Cardiac muscle cell (in vitro differentiated cells and primary cell): ENCODE measurements at places on chromosomes 6 and 20.

GRCh38 chr6:6803180-6803977 lies 214.9 kb downstream of the LY86 start:
- no peak for DNase-seq

GRCh38 chr6:165987483-165988301 lies 180.0 kb downstream of the TBXT start:
- DNase-seq, result peak; percentile 71

GRCh38 chr20:58740356-58741308 lies 48.0 kb downstream of the NPEPL1 start:
- no peak for DNase-seq

GRCh38 chr6:79613912-79614311 lies 17.2 kb upstream of the SH3BGRL2 start:
- DNase-seq, result no peak

GRCh38 chr6:161227004-161227960 lies 46.6 kb downstream of the AGPAT4 start:
- no peak for DNase-seq

- DNase-seq, result no peak
These were observed 36.1 kb downstream of the FASTKD5 start for GRCh38 chr20:3123542-3123941.

DNA sequence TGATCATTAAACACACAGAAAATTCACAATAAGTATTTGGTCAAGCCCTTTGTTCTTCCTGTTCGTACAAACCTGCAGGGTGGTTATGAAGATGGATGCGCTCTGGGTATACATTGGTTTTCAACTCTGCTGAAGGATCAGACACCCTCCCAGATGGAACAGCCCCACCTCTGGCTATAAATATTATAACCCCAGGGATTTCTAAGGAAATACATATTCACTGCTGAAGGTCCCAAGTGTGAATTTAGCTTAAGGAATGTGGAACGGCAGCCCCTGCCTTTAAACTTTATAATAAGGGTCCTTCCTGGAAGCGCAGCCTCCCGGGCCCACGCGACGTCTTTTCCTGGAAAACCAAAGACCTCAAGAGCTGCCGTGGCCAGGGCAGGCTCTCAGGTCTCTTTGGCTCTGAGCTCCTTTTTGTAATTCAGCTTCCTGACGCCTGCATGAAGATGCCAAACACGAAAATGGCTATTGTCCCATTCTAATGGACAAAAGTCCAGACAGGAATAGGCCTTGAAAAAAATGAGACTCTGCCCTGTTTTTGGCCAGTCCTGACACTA lies 172.4 kb upstream of the SSTR4 start:
- DNase-seq, result no peak

GRCh38 chr20:49924247-49924646 lies 8.9 kb upstream of the SPATA2 start:
- DNase-seq, result no peak

DNA sequence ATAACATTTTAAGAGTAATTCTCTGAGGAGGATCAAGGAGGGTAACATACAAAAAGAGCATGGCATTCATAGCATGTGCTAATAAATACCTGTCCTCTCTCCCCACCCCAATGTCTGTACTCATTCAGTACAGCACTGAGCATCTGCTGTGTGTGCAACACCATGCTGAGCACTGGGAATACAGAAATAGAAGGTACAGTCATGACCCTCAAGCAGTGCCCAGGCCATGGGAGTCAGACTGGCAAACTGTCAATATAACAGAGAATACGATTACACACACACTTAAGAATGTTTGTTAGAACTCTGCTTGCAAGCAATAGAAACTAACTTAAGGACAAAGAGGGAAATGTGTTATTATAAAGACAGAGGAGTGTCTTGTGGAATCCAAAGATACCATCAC lies 24.7 kb upstream of the ZFAND3 start:
- DNase-seq, result no peak

- DNase-seq, result peak; percentile 6
These were observed 945.9 kb upstream of the CITED2 start for GRCh38 chr6:140320081-140321080.

- DNase-seq, result no peak
These were observed 13.8 kb downstream of the SYTL3 start for GRCh38 chr6:158663625-158664165.

GRCh38 chr20:61937963-61938838 lies 127.5 kb downstream of the TAF4 start:
- no peak for DNase-seq

DNA sequence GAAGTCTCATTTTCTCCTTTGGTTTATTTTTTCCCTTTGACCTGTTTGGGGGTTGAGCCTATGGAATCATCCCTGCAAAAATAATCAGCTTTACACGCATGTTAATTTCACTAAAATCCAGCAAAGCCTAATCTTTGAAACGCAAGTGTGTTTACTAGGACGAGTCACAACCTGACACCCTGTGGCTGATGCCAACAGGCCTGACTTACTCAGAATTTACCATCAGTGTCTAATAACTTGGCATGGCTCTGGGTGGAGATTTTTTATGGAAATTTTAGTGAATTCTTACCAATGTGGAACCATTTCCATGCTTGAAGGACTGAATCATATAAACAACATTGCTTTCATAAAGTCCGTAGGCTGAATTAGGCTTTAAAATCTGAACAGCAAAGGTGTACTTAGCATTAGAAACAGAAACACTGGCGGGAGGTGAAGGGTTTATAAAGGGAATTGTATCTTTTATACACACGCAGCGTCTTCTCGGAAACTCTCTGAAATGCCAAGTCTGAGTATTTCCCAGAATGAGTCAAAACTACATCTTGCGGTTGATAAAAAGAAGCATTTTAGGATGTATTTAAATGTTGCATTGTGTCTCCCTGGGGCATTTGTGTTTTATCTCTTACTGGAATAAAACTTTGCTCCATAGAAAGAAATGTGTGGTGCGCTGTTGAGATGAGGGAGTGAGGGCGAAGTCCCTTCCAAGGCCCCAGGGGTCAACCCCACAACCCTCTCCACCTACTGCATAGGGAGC lies 81.2 kb downstream of the DACT2 start:
- peak; percentile 80 for DNase-seq

DNA sequence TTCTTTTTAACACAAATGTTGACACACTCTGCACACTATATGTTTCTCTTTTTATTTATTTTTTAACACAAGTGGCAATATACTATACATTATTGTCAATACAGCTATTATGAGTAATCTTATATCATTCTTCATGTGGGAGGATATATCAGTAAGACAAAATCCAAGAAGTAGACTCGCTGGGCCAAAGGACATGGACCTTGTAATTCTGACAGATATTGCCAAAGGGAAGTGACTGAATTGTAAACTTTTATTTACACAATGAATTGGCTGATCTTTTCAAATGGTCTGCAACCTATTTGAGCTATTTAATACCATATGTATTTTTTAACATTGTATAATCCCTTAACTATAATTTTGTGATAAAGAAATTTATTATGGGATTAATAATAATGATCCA lies 56.0 kb downstream of the CCDC170 start:
- DNase-seq, result no peak

GRCh38 chr6:149615805-149616204 lies 32.7 kb downstream of the KATNA1 start:
- DNase-seq, result peak; percentile 75

DNA sequence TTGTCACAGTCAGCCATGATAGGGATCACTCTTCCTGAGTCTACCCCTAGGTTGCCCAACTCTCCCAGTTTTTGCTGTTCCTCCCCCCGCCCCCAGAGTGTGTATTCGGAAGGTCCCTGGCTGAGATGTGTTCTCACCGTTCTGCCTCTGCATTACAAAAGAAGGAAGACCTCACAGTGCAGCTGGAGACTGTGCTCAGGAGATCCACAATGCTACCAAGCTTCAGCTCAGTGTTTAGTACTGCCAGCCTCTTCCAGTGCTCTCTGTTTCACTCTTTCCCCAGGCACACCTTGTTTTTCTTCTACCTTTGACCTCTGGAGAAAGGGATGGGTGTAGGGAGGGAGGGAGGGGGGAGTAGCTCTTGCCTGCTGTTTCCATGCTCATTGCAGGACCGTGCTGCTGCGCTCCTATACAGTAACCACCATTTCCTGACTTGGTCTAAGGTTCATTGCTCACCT lies 13.4 kb upstream of the MOCS1 start:
- no peak for DNase-seq

GRCh38 chr6:134436950-134437349 lies 119.0 kb upstream of the SGK1 start:
- DNase-seq, result no peak

DNA sequence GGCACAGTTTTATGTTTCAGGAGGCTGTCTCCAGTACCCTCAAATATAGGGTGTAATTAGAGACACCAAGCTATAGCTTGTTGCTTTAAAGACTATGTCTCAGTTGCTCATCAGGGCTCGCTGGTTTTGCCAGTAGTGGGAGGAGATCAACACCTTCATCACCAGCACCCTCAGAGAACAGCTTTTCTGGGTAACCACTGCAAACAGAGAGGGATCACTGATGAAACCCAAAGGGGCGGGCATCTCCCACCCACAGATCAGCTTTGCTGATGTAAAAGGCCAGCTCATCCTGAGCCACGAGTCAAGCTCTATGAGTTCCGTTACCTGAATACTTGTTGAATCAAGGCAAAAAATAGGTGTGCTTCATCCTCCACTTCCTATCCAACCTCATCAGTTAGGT lies 187.7 kb downstream of the AIG1 start:
- no peak for DNase-seq

- no peak for DNase-seq
These were observed 327.9 kb upstream of the MARCKS start for GRCh38 chr6:113529196-113529595.

DNA sequence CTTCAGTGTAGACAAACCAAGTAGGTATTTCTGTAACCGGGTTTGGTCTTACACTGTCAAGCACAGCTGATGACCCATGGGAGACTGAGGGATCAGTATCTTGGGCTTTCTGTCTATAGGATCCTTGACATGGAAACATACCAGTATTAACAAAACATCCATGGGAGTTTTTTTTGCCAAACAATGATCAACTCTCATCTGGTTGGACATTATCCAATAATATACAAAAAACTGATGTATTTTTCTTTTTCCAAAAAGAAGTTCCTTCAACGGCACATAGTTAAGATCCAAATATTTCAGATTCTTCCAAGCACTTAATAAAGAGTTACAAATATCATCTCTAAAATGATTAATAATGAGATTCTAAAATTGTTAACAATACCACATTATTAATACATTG lies 459.9 kb downstream of the PRKN start:
- DNase-seq, result no peak

DNA sequence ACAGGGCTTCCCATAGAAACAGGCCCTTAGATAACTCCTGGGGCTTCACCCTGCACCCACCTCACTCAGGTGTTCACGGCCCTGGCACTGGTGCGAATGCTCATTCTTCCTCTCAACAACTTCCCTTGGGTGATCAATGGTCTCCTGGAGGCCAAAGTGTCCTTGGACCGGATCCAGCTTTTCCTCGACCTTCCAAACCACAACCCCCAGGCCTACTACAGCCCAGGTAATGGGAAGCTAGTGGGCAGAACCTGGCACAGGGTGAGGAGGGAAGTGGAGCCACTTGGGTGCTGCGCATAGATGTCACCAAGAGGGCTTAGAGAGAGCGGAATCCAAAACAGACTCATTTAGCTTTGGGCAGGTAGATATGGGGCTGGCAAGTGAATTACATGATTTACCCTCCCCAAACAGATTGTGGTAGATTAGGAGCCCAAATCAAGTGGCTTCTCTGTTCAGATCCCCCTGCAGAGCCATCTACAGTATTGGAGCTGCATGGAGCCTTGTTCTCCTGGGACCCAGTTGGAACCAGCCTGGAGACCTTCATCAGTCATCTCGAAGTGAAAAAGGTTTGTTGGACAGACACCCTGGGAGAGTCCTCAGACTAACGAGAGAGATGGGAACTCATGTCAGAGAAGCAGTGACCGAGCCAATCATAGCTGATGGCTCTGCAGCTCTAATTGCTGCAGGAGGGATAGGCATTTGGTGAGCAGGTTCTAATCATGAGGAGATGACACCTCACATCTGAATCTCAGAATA lies 8.5 kb downstream of the ABCC10 start:
- no peak for DNase-seq

DNA sequence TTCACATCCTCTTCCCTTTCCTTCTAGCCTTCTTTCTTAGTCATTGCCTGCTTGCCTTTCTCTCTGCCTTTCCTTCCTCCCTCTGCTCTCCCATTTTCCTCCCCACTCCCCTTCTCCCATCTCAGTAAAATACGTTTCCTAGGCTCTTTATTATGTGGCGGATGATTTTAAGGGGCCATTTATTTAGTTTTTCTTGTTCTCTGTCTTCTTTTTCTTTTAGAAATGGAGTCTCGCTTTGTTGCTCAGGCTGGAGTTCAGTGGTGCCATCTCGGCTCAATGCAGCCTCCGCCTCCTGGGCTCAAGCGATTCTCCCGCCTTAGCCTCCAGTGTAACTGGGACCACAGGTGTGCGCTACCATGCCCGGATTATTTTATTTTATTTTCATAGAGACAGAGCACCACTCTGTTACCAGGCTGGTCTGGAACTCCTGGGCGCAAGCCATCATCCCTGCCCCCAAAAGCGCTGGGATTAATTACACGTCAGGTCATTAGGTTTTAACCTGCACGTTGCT lies 1.5 kb downstream of the MTHFD1L start:
- no peak for DNase-seq

GRCh38 chr6:11393713-11394627 lies 143.6 kb upstream of the TMEM170B start:
- DNase-seq, result peak; percentile 40

DNA sequence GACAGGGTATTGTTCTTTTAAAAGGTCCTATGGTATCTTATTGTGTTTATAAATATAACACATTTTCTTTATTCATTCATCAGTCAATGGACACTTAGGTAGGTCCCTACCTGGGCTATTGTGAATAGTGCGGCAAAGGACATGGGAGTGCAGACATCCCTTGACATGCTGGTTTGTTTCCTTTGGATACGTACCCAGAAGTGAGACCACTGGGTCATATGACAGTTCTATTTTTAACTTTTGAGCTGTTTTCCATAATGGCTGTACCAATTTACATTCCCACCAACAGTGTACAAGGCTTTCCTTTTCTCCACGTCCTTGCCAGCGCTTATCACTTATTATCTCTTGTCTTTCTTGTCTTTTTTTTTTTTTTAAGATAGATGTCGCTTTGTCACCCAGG lies 627.5 kb downstream of the PRKN start:
- no peak for DNase-seq

GRCh38 chr6:52616059-52616690 lies 39.3 kb upstream of the TRAM2 start:
- no peak for DNase-seq

- no peak for DNase-seq
These were observed 25.5 kb downstream of the MCUR1 start for GRCh38 chr6:13788820-13789219.
